ENCODE measurements at places on chromosomes 3 and 15.

DNA sequence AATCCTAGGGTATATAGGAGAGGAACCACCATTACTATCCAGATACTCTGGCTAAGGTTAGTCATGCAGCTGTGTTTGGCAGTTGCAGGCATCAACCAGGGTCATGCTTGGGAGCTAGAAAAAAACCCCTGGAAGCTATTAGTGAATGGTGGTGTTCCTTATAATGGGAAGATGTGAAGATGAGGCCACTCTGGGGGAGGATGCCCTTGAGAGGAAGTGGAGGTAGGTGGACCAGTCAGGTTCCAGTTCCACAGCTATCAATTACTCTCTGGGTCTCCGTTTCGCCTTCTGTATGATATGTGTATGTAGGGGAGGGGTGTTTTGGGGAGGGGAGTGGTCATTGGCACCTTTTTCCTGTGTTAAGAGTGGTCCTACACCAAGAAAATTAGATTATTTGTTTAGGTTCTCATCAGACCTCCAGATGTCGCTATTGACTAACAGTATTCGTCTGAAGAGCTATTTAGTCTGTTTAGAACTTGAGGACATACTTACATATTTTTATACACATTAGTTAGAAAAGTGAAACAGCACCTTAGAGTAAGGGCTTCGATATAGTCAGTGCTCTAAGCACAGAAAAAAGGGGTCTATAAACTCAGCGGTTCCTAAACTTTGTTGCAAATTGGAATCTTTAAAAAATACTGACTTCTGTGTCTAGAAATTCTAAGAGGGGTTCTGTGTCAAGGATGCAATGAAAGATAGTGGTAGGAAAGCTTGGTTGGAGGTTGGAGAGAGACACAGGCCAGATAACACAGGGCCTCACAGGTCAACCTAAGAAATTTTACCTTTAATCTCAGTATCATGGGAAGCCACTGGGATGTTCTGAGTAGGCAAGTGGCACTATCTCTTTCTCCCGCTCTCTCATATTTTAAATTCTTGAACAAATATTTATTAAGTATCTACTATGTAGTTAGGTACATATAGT, 9.1 kb upstream of the HPS3 start:
- DNase-seq = no peak

DNA sequence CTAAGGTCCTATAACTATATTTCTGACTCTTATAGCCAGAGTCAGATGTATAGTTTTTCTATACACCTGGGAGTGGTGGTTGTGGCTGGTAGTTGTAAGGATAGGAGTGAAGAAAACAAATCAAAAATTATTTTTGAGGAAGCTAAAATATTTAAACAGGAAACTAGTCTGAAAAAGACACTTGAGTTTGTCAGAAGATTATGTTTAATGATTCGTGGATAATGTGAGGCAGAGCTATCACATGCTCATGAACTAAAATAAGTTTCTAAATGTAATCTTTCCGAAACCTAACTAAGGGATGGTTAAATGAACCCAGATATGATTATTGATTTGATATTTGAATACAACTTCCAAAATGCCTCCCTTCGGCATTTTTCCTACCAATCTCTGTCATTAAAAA, 30.4 kb downstream of the GABRR3 start:
- no peak for DNase-seq

DNA sequence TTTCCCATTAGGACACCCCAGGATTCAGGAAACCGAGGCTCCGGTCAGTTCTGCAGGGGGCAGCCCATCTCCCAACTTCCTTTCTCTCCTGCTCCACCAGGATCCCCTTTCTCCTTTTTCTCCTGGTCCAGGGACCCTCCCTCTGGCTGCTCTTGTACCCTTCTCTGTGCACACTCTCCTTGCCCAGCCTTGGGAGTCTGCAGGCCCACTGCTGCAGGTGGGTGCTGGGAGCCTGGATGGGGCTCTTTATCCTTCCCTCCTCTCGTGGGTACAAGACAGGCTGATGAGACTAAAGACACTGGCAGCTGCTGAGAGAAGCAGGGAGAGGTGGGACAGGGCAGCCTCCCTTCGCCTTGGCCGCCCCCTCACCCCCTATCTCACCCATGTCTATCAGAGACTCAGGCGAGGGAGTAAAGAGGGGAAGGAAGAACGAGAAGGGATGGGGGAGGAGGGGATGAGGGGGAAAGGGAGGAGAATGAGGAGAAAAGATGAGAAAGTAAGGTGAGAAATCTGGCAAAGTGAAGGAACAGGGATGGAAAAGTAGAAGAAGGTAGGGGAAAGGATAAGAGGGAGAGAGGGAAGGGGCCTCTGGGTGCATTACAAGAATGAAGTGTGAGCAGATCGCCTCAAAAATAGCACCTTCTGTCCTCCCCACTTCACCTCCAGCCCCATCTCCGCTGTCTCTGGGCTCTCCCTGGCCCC, 45.2 kb downstream of the ITGA11 start:
- no peak for DNase-seq

DNA sequence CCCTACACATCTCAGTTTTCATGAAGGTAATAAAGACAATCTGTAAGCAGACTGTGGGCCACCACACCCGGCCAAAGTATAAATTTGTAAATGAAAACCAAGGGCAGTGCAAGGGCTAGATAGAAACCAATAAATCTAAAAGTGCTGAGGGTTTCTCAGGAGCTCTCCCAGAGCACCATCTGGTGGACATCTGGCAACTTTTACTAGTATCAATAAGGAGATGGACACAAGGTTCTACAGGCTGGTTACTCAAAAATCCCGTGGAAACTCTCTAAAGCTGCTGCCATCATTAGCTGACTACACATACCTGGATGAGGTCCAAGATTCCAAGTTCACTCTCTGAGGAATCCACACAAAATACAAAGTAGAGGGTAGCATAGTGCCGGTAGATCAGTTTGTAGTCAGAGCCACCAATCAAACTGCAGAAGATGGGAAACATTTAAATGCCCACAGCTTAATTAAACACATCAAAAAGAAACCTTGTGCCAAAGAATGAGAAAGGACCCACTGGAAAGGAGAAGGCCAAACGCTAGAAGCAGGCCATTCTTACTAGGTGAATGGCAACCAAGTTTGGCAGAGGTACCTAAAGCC, 5.5 kb downstream of the AP3S2 start:
- DNase-seq = no peak

- no peak for DNase-seq
These were observed 246.9 kb upstream of the LRTM1 start for GRCh38 chr3:55174747-55175146.

DNA sequence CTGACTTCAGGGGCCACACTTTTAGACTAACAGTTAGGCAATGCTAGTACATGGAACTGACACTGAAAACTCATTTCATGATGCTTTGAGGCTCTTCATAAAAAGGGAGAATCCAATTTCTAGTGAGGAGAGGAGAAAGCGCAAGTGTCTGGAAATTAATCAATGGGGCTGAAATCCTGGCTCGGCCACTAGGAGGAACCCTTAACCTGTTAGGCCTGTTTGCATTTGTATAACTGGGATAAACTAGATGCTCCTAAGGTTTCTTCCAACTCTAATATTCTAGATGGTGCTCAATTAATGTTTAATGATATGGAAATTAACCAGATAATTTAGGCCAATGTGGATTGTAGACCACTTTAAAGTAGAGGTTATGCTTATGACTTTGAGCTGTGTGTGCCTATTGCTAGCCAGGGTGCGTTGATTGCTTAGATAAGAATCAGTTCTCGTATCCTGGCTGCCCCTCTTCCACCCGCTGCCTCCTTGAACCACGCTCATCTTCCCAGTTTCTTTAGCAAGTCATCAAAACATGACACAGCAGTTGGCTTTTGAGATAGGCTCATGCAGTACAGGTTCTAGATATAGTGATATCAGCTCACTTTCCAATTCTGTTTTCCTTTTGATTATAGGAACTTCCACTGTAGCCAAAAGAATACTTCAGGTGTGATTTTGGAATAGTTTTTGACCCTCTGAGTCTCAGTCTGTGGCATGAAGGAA, 16.8 kb upstream of the CRBN start:
- no peak for DNase-seq

DNA sequence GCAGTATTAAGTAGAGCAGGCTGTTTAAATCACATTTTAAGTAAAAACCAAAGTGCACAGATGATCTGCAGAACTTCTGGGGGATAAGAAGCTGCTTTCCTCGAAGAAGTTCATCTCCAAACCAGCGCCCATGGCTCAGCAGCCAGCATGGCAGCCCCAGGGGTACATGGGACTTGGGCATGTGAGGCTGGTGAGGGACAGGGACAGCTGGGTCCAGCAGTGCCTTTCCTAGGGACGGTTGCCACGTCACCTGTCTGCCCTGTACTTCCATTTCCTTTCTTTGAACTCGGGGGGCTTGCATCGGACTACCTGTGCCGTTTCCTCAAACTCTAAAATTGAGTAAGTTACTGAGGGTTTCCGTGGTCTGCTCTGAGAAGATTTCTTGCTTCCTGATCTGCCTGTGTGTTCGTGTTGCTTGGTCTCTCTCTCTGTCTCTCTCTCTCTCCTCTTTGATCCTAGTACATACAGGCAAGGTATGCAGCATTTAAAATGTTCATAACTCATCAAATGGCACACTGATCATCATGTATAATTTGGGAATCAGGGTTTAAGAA, 67.6 kb downstream of the IGF1R start:
- DNase-seq = peak; percentile 35

GRCh38 chr3:107430996-107431245, 53.7 kb downstream of the CCDC54 start:
- peak; percentile 2 for DNase-seq

DNA sequence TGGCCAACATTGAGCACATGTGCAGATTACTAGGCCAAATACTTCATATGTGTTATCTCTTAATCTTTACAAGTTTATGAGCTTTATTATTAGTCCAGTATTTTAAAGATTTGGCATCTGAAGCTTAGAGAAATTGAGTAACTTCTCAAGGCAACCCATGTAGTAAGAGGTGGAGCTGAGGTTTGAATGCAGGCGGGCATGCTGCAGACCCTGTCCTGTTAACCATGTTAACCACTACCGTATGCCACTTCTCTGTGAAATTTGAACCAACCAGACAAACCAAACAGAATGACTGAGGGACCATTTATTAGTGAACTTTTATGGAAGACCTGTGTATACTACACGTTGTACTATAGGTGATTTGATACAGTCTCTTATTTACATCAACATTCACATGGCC, 49.7 kb downstream of the MEF2A start:
- DNase-seq = no peak

DNA sequence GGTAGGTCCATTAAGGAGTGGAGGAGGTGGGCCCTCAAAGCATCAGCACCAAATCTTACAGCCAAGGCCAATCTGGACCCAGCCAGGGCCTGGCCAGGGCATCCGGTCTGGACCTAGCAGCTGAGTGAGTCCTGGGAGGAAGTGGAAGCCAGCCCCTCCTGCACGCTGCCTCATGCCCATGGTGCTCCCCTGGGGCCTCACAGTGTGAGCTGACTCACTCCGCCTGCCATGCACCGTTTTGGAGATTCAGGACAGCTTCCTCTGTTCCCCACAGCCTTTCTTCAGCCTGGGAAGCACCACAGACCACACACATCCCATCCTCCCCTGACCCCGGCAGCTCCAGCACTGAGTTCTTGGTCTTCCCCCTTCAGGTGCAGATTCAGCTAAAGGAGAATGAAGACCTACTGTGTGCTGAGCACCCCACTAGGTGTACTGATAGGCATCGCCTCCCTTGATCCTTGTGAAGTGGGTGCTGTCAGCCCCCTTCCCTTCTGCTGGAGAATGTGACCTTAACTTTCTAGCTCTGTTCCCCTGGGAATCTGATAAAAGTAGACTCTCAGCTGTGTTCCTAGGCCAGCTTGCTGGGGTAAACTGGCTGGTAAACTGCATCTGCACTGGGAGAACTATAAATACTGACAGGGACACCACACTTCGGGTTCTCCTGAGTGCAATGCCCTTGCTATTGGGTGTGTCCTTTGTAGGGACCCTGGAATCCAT, 36.8 kb upstream of the SEC13 start:
- DNase-seq = no peak

- peak; percentile 50 for DNase-seq
These were observed 30.6 kb upstream of the ZSCAN2 start for GRCh38 chr15:84570164-84570735.

GRCh38 chr3:143158014-143158988, 38.7 kb downstream of the CHST2 start:
- DNase-seq = no peak

- DNase-seq = no peak
These were observed 148.3 kb downstream of the SMAD6 start for GRCh38 chr15:66850078-66850991.

DNA sequence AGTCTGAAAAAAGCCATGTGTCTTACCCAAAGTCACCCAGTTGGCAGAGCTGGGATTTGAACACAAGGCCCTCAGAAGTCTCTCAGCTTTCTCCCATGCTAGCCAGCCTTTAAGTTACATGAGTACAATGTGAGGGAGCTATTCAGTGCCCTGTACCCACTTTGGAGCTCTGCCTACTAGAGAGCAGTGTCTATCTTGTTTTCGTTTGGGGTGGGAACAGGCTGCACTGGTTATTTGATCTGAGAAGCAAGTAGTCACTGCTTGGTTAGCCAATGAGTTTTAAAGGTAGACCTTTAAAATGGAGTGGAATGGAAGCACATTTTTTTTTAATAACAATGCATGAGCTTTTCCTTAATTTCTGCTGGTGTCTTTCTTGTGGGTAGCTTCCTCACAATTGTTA, 231.1 kb upstream of the BHLHE40 start:
- DNase-seq = no peak

- DNase-seq = no peak
These were observed 65.8 kb downstream of the CADPS start for GRCh38 chr3:62809369-62809768.

- no peak for DNase-seq
These were observed 108.9 kb upstream of the THBS1 start for GRCh38 chr15:39471785-39472574.

GRCh38 chr3:14523792-14524191, 16.4 kb downstream of the GRIP2 start:
- DNase-seq = no peak

GRCh38 chr3:10526366-10526765, 21.0 kb upstream of the ATP2B2 start:
- no peak for DNase-seq

- no peak for DNase-seq
These were observed 89.3 kb downstream of the ST6GAL1 start for GRCh38 chr3:187019542-187020072.

DNA sequence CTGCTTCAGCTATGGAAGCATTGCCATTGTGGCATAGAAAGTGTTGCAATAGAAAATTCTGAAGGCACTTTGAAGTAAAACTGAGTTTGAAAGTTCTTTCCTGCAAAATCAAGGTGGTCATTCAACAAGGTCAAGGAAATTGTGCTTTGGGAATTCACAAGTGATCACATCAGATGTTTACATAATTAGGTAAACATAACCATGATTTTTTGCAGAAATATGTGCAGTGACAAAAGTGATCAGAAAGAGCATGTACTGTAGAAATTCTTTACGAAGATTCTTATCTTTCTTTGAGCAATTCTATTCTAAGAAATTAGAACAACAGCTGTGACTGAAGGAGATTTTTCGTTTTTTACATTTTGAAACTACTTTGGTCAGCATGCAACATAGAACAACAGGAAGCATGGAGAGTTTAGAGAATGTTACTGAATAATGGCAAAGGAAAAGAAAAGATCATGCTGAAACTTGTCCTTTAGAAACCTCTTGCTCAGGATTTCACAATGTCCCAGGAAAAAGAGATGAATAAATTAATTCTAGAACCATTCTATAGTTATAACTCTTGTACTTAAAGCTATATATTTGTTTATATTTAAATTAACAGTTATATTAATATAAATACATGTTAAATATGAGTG, 643.4 kb upstream of the ARPP21 start:
- no peak for DNase-seq

GRCh38 chr15:40739854-40740253, 15.2 kb downstream of the RMDN3 start:
- no peak for DNase-seq

Measured in CD8-positive, alpha-beta T cell (primary cell).